Stimulated activated CD8-positive, alpha-beta memory T cell treated with anti-CD3 and anti-CD28 coated beads, Interleukin-12 subunit alpha, Interleukin-12 subunit beta, amount 100 ng/mL, for 1 hour (primary cell): ENCODE measurements at places on chromosomes 5 and 9.

DNA sequence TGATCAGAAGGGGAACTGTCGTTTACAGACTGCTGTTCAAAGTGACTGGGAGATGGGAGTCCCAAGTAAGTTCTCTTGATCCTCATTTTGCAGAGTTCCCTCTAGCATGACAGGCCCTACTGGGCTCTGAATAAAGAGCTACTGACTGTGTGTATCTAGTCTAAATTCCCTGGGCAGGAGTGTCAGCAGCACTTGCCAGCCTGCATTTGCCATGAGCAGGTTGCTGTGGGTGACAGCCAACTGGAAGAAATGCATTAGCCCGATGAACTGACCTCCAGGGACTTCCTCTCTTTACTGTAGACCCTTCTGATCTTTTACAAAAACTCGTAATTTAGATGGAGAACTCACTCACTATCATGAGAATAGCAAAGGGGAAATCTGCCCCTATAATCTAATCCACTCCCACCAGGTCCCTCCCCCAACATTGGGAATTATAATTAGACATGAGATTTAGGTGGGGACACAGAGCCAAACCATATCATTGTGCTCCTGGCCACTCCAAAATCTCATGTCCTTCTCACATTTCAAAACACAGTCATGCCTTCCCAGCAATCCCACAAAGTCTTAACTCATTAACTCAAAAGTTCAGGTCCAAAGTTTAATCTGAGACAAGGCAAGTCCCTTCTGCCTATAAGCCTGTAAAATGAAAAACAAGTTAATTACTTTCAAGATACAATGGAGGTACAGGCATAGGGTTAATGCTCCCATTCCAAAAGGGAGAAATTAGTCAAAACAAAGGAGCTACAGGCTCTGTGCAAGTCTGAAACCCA is 78.9 kb upstream of the CXCL14 start:
- DNase-seq, result no peak

DNA sequence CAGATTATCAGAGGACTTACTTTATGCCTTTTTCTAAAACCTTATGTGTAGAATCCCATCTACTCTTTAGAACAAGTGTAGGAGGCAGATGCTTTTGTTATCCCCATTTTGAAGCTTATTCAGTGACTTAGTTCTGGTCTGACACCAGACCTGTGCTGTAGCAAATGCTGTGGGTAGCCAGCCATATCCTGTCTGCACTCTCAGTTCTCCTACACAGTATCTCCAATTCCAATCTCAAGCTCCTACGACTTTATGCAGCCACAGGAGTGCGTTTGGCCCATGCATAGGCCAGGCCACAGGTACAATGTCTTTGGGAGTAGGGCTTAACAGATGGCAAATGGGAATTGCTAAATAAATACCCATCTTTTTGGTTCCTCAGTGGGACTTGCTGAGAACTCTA is 292.6 kb downstream of the MCTP1 start:
- no peak for DNase-seq

- no peak for DNase-seq
Observed at GRCh38 chr9:135471791-135472640, 7.6 kb upstream of the PPP1R26 start.

DNA sequence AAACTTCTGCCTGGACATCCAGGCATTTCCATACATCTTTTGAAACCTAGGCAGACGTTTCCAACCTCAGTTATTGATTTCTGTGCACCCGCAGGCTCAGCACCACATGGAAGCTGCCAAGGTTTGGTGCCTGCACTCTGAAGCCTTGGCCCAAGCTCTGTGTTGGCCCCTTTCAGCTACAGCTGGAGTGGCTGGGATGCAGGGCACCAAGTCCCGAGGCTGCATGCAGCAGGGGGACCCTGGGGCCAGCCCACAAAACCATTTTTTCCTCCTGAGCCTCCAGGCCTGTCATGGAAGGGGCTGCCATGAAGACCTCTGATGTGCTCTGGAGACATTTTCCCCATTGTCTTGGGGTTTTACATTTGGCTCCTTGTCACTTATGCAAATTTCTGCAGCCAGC is 49.9 kb downstream of the NFX1 start:
- DNase-seq, result no peak

- DNase-seq, result no peak
Observed at GRCh38 chr5:137815202-137815990, 52.3 kb upstream of the MYOT start.

GRCh38 chr5:178355671-178356070 is 123.1 kb upstream of the PHYKPL start:
- DNase-seq, result no peak

- DNase-seq, result no peak
Observed at GRCh38 chr9:2955575-2955974, 111.7 kb upstream of the PUM3 start.

- no peak for DNase-seq
Observed at GRCh38 chr5:40240111-40240510, 439.6 kb upstream of the PTGER4 start.

DNA sequence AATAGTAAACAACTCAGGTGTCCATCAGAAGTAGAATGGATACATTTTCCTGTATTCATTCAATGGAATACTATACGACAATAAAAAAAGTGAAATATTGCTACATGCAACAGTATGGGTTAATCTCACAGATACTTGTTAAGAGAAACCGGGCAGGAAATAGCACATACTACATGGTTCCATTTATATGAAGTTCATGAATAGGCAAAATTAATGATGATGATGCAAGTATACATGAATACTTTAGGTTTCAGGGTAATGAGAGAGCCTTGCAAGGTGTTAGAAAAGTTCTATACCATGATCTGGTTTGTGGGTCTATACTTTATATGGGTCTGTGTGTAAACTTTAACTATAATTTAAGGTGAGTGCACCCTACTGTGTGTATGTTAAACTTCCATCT is 390.4 kb downstream of the ADGRV1 start:
- DNase-seq, result no peak
